ENCODE measurements at places on chromosomes 16 and 17.

- no peak for DNase-seq
Measured at GRCh38 chr16:58051821-58052603, 26.5 kb downstream of the MMP15 start.

- DNase-seq, result no peak
Measured at GRCh38 chr17:55266051-55266957, 1.5 kb downstream of the HLF start.

DNA sequence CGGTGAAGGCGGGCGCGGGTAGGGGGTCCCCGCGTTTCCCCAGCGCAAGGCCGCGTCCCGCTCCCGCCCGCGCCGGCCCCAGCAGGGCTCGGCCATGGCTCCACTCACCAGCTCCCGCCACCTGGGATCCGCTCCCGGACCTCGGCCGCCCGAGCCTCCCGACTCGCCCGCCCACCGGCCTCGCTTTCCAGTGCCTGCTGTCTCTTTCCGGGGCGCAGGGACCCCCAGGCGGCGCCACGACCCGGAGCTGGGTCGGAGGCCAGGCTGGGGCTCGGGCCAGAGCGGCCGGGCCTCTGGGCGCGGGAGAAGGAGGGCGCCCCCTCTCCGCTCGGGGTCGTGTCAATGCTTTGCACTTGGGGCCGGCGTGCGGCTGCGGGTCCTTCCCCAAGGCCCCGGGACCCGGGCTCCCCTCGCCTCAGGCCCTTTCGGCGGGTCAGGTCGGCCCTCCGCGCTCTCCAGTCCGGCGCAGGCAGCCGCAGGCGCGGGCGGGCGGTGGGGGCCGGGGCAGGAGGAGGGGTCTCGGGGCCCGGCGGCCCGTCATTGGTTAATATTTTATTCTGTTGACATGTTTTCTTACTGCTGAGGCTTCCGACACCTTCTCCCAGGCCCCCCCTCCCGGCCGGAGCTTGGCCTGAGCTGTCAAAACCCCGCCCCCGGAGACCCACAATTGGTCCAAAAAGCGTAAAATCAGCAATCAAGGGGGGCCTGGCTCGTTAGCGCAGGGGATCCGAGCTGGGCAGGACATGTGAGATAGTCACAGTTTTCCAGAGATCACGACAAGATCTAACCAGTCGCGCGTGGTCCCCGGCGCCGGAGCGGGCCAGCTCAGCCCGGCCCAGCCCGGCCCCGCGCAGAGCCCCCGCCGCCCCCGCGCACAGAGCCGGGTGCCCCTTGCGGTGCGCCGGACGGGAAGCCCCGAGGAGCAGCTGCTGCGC is at the start of gene TBX2:
TSS of gene TBX2 (plus strand) at position 713 of the 935 bp plus-strand sequence. CDS start 334 bp downstream, outside the sequence.
- no peak for DNase-seq

DNA sequence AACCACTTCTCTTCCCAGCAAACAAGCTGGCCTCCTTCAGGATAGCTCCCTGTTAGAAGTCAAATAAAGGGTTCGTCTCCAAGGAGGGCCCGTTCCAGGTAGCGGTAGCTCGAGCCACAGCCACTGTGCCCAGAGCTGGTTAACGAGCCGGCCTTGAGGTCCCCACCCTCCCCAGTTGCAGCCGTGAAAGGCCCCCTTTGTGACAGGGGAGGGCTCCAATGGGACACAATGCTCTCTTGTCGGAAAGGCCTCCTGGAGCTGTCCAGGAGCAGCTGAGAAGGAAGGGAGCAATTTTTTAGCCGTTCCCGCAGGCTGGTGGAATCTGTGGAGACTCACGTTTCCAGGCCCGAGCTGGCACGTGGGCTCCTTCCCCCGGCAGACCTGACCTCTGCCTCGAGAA is 29.9 kb upstream of the FOXF1 start:
- DNase-seq, result no peak

DNA sequence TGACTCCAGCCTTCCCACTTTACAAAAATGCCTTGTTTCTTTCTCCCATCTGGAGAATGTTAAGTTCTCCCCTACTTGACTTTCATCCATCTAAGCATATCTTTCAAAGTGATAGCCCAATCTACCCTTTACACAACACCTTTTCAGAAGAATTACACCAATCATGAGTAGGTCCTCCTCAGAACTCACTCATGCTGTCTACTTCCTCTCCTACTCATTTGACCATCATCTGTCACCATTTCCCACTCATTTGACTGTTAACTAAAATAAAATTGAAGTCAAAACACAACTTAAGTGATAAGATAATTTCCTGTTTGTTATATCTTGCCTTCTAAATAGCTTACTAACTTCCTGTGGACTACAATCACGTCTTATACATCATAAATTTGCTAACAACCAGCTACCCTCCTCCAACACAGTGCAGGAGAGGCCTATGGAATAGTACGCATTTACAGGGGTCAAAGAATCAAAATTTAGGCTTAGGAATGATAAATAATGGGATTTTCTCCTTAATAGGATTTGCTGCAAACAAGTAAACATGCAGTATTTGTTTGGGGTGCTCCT is 16.1 kb downstream of the KCNJ16 start:
- DNase-seq, result no peak

Data from OCI-M1 (cell line).